PC-9 (cell line): ENCODE measurements at places on chromosomes 1 and 21. TPM values are rescaled to one million over a fixed set of nuclear protein-coding genes. Genes with fewer than 3 reads are reported as not detected.

DNA sequence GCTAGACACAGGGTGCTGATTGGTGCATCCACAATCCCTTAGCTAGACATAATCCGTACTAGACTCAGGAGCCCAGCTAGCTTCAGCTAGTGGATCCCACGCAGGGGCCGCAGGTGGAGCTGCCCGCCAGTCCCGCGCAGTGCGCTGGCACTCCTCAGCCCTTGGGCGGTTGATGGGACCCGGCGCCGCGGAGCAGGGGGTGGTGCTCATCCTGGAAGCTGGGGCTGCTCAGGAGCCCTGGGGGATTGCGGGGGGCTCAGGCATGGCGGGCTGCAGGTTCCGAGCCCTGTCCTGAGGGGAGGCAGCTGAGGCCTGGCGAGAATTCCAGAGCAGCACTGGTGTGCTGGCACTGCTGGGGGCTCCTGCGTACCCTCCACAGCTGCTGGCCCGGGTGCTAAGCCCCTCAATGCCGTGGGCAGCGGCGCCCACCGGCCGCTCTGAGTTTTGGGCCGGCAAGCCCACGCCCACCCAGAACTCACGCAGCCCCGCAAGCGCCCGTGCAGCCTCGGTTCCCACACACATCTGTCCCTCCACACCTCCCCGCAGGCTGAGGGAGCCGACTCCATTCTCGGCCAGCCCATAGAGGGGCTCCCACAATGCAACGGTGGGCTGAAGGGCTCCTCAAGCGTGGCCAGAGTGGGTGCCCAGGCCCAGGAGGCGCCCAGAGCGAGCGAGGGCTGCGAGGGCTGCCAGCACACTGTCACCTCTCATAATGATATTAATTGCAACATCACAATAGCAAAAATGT, 87.4 kb downstream of the CRB1 start:
- H3K4me1 ChIP-seq, result no peaks in the 10 kb centered on the region
- H3K27ac ChIP-seq, result no peak overlapping the region
- H3K36me3 ChIP-seq, result no peaks in the 10 kb centered on the region
- H3K27me3 ChIP-seq, result no peaks in the 10 kb centered on the region
- no peak overlapping the region for H3K4me3 ChIP-seq

GRCh38 chr1:174007851-174008250, 14.3 kb downstream of the RC3H1 start:
- no peak overlapping the region for H3K4me3 ChIP-seq
- H3K27me3 ChIP-seq, result no peaks in the 10 kb centered on the region
- no peaks in the 10 kb centered on the region; the same call in none of the 2 replicates for H3K36me3 ChIP-seq
- no peaks in the 10 kb centered on the region for H3K4me1 ChIP-seq

DNA sequence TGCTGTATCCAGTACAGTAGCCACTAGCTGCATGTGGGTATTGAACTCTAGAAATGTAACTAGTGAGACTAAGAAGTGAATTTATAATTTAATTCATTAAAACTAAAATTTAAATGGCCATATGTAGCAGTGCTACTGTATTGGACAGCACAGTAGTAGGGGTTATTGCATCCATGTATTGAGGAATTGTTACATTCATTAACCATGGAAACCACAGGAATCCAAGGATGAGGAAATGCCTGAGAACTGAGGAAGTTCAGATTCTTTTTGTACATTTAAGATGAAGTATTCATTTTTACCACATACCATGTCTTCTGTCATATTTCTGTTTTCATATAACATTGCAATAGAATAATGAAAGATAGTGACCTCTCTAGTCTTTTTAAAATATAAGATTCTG, 2.6 kb downstream of the MTF2 start:
- H3K36me3 ChIP-seq, result peaks cover 32% of the 10 kb centered on the region
- no peaks in the 10 kb centered on the region for H3K27me3 ChIP-seq
- peak; percentile 69 for DNase-seq
- H3K4me3 ChIP-seq, result peak overlapping the region; percentile 87; the same call in 1 of the 2 replicates

GRCh38 chr1:29621826-29622435, 385.6 kb downstream of the PTPRU start:
- H3K4me3 ChIP-seq, result no peak overlapping the region
- H3K27me3 ChIP-seq, result no peaks in the 10 kb centered on the region
- no peak for DNase-seq
- H3K4me1 ChIP-seq, result no peaks in the 10 kb centered on the region
- no peak overlapping the region for H3K27ac ChIP-seq

Gene GJA4
- not detected in 2 replicates for total RNA-seq

DNA sequence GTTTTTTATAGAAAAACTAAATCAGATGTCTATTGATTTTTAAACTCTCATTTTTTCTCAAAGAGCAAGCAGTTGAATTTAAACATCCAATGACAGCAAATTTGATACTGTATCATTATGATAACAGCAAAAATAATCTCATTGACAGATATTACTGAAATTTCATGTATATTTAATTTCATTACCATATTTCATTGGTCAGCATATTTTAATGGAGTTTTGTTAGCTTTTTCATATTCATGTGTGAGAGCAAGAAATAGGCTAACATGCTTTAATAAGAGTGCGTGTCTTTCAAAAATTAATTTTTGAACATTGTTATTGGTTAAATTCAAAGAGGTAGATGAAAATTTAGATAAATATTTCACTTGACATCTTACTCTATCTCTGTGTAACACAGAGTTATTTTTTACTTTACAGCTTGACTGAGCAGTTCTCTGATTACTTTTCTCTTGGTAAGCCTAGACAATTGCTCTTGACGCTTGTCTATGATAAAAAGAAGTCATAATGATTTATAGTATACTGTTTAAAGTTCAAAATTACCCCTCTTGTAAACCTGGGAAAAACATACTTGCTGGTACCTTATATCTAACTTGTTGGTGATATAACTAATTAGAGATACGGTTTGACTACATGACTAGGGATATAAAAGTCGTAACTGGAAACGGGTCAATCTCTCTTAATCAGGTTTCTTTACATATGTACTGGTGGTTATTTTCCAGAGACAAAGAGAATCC, 732.3 kb upstream of the NCAM2 start:
- no peaks in the 10 kb centered on the region for H3K4me1 ChIP-seq
- no peak overlapping the region for H3K27ac ChIP-seq
- H3K4me3 ChIP-seq, result no peak overlapping the region
- DNase-seq, result no peak
- no peaks in the 10 kb centered on the region for H3K36me3 ChIP-seq
- H3K27me3 ChIP-seq, result no peaks in the 10 kb centered on the region
